ENCODE measurements at places on chromosomes 6 and 20. TPM values are rescaled to one million over a fixed set of nuclear protein-coding genes. Genes with fewer than 3 reads are reported as not detected.

Gene NNAT
- 1.2 TPM for total RNA-seq

Gene CRISP3
- not detected for total RNA-seq

Gene TBXT
- not detected for total RNA-seq

Gene VSX1
- not detected for total RNA-seq

Gene COL9A3
- total RNA-seq: 0.11 TPM

Gene SLC17A1
- total RNA-seq: not detected

Gene ZNF335
- 13.6 TPM for total RNA-seq

Gene PNLDC1
- not detected for total RNA-seq

Gene GHRH
- not detected for total RNA-seq

Gene RPS10
- 2,663 TPM for total RNA-seq

Gene UBE2V1
- 32.4 TPM for total RNA-seq

Gene TMEM217
- total RNA-seq: 1.6 TPM

Gene TRDN
- not detected for total RNA-seq

Gene TAGAP
- not detected for total RNA-seq

Gene NMBR
- total RNA-seq: 0.11 TPM

Gene TNXB
- total RNA-seq: 5.9 TPM

Gene CGA
- total RNA-seq: not detected

Gene FAM209B
- total RNA-seq: not detected

Gene NRSN1
- not detected for total RNA-seq

Gene SLC35F1
- total RNA-seq: 0.12 TPM

Gene BTN1A1
- total RNA-seq: not detected

Gene TCF21
- total RNA-seq: 1.9 TPM

Gene SLC35D3
- total RNA-seq: not detected

Gene PI3
- total RNA-seq: not detected

Gene RGS17
- total RNA-seq: 27.5 TPM

Gene MUC21
- total RNA-seq: not detected

Gene ENTPD6
- total RNA-seq: 99.5 TPM

Gene PDE10A
- 2.3 TPM for total RNA-seq

Gene MYLK2
- total RNA-seq: 0.44 TPM

Gene PHACTR1
- total RNA-seq: 1.4 TPM

Gene SMIM13
- total RNA-seq: 7.2 TPM

Gene MRPS18A
- 38.2 TPM for total RNA-seq

Gene SLC4A11
- total RNA-seq: 0.75 TPM

Gene MYCT1
- under 0.01 TPM for total RNA-seq

Gene OR2B6
- not detected for total RNA-seq

Gene SLC24A3
- not detected for total RNA-seq

Gene KCNQ2
- not detected for total RNA-seq

Gene SLC16A10
- 0.33 TPM for total RNA-seq
